ENCODE measurements at places on chromosomes 5 and 9. TPM values are rescaled to one million over a fixed set of nuclear protein-coding genes. Genes with fewer than 3 reads are reported as not detected.

The SLC27A6 gene
- 1.1 TPM for total RNA-seq

The CNTNAP3B gene
- total RNA-seq: 5.0 TPM

The STPG3 gene
- total RNA-seq: 4.2 TPM

The ADAMTSL2 gene
- 1.6 TPM for total RNA-seq

The SAXO1 gene
- total RNA-seq: 6.1 TPM

The TRIM14 gene
- total RNA-seq: 23.4 TPM

The HEMGN gene
- total RNA-seq: 1.4 TPM

The SRP19 gene
- total RNA-seq: 25.3 TPM

The SOWAHA gene
- total RNA-seq: 4.1 TPM

The CREB3 gene
- 120 TPM for total RNA-seq

The PTGDS gene
- total RNA-seq: 59.4 TPM

The SLC25A48 gene
- 0.77 TPM for total RNA-seq

The TAF11L10 gene
- not detected for total RNA-seq

The CDC20B gene
- total RNA-seq: 1.1 TPM

The CCL28 gene
- total RNA-seq: 4.4 TPM

The SMIM27 gene
- 6.4 TPM for total RNA-seq

The BSPRY gene
- 8.4 TPM for total RNA-seq

The CTXN3 gene
- not detected for total RNA-seq

The C8G gene
- not detected for total RNA-seq

The ZFP37 gene
- total RNA-seq: 3.2 TPM

The RABGAP1 gene
- 59.8 TPM for total RNA-seq

The GARIN3 gene
- 0.97 TPM for total RNA-seq

The FKTN gene
- 20.2 TPM for total RNA-seq

The CRAT gene
- 59.8 TPM for total RNA-seq

The RMRP gene
- 1,879 TPM for total RNA-seq

The SH3GL2 gene
- 1.5 TPM for total RNA-seq

The FOXB2 gene
- not detected for total RNA-seq

The PCDHA9 gene
- 0.51 TPM for total RNA-seq

The HAUS6 gene
- 11.3 TPM for total RNA-seq

The PCDHGA7 gene
- 8.2 TPM for total RNA-seq

The GRXCR2 gene
- not detected for total RNA-seq

The ADAMTS2 gene
- total RNA-seq: 2.0 TPM

The IDNK gene
- total RNA-seq: 11.1 TPM

The C5orf34 gene
- total RNA-seq: 1.5 TPM

The TTC23L gene
- 2.4 TPM for total RNA-seq

The SH3PXD2B gene
- 15.8 TPM for total RNA-seq

The FGF18 gene
- total RNA-seq: 0.51 TPM

The LHX3 gene
- total RNA-seq: 1.3 TPM

The REXO4 gene
- 34.5 TPM for total RNA-seq

The ERAP2 gene
- total RNA-seq: 19.0 TPM

The CFAP157 gene
- total RNA-seq: not detected

The LTC4S gene
- 7.8 TPM for total RNA-seq

The SLC25A2 gene
- 0.23 TPM for total RNA-seq

The KIAA1191 gene
- total RNA-seq: 107 TPM

The GABRA1 gene
- total RNA-seq: 0.23 TPM

The AGXT2 gene
- not detected for total RNA-seq

The FYB1 gene
- total RNA-seq: 4.0 TPM

The RUFY1 gene
- total RNA-seq: 55.6 TPM

The SH2D3C gene
- 11.4 TPM for total RNA-seq
